ENCODE measurements at places on chromosomes 2 and 18. TPM values are rescaled to one million over a fixed set of nuclear protein-coding genes. Genes with fewer than 3 reads are reported as not detected.
A peak's percentile ranks its signal among the peaks of the same experiment; 100 is the strongest.

DNA sequence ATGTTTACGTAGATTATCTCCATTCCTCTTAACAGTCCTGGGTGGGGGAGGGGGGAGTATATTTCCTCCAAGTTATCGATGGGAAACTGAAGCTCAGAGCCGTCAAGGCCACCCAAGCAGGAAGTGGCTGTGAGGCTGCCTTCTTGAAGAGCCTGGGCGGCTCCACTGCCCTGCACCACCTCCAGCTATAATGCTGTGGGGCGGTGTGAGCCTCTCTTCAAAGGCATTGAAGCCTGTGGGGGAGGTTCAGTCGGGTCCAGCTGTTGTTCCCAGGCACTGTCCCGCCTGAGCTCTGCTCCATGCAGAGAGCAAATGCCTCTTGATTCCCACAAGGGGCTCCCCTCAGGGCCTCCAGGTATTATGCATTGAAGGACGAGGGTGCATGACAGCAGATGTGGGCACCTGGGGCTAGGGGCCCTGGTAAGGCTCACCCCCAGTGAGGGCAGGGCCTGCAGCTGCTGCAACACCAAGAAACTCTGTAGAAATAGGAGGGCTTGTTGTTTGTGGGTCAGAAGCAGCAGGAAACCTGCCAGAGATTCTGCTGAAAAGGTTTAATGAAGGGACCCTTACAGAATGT, 29.5 kb upstream of the LAPTM4A start:
- H3K27me3 ChIP-seq = no peaks in the 10 kb centered on the region
- no peaks in the 10 kb centered on the region for H3K36me3 ChIP-seq
- no peak overlapping the region for H3K27ac ChIP-seq

The CNGA3 gene
- total RNA-seq = not detected

DNA sequence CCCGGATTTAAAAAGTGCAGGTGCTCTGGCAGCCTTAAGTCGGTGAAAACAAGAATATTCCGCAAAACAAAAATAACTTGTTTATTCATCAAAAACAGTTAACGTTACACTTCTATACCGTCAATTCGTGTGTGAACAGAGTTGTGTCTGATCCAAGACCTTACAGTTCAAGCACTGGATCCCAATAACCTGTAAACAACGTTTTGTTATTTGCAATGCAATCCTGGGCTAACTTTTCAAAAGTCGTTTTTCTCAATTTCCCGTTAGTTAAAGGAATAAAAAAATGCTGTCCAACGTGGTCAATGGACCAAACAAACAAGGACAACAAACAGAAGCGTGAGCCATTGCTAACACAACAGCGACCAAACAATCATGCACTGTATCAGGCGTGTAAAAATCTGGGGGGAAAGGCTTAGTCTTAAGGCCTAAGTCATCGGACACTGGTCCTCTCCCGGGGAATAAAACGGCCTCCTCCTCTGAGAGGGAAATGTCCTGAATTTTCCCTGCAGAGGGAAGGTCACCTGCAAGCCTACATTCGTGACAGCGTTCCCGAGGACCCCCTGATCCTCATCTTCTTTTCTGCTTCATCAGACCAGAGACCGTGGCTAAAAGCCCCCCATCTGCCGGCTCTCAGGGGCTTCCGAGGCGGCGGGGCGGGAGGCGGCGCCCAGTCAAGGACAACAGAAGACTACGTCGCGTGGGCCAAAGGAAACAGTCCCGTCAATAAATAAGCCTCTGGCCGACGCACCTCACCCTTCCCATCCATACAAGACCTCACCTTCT, 490 bp downstream of the NDUFS1 start:
- no peak for DNase-seq
- H3K27ac ChIP-seq = peak overlapping the region; percentile 89
- H3K4me3 ChIP-seq = peak overlapping the region; percentile 99
- H3K4me1 ChIP-seq = peaks cover 15% of the 10 kb centered on the region
- no peaks in the 10 kb centered on the region for H3K27me3 ChIP-seq
- peaks cover 11% of the 10 kb centered on the region for H3K36me3 ChIP-seq

GRCh38 chr18:64765908-64766307, 617.0 kb upstream of the LINC00305 start:
- H3K4me3 ChIP-seq = no peak overlapping the region
- H3K27ac ChIP-seq = no peak overlapping the region
- H3K36me3 ChIP-seq = no peaks in the 10 kb centered on the region
- no peaks in the 10 kb centered on the region for H3K4me1 ChIP-seq
- H3K27me3 ChIP-seq = no peaks in the 10 kb centered on the region

The CRIM1 gene
- total RNA-seq = 10.5 TPM

DNA sequence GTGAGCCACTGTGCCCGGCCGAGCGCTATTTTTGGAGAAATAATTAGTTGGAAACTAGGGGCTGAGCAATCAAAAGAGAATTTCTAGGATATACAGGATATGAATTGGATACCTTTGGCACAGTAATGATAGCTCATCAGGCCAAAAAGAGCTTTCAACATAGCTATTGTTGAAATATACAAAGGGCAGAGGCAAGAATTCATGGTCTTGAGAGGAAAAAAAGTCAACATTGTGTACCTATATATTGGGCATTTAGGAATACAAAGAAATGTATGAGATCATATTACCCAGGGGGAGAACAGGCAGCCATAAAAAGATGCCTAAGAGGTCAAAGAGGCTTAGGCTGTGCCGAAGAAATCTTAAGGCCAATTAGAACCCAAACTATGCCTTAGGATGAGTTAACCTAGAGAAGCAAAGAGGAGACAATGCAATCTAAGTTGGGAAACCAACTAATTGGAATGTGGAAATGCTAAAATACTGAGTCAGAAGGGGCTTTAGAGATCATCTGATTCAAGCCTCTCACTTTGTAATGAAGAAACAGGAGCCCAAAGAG, 99.0 kb downstream of the RBBP8 start:
- no peak for DNase-seq
- no peak overlapping the region for H3K4me3 ChIP-seq
- no peak overlapping the region for H3K27ac ChIP-seq
- no peaks in the 10 kb centered on the region for H3K36me3 ChIP-seq
- H3K4me1 ChIP-seq = no peaks in the 10 kb centered on the region
- no peaks in the 10 kb centered on the region for H3K27me3 ChIP-seq

The TGFA gene
- total RNA-seq = 2.9 TPM

The HOXD12 gene
- not detected for total RNA-seq

GRCh38 chr18:45653090-45653489, 37.8 kb downstream of the SLC14A2 start:
- no peak for DNase-seq
- H3K36me3 ChIP-seq = no peaks in the 10 kb centered on the region
- H3K4me3 ChIP-seq = no peak overlapping the region
- peaks cover 8% of the 10 kb centered on the region for H3K4me1 ChIP-seq

- H3K4me3 ChIP-seq = no peak overlapping the region
- H3K27me3 ChIP-seq = no peaks in the 10 kb centered on the region
- no peak overlapping the region for H3K27ac ChIP-seq
- no peaks in the 10 kb centered on the region for H3K4me1 ChIP-seq
- H3K36me3 ChIP-seq = no peaks in the 10 kb centered on the region
- DNase-seq = no peak
Measured at GRCh38 chr2:203975912-203976311, 39.3 kb downstream of the ICOS start.

The AQP4 gene
- total RNA-seq = 0.42 TPM

The TUBA3E gene
- total RNA-seq = not detected

The TRIM54 gene
- total RNA-seq = not detected

DNA sequence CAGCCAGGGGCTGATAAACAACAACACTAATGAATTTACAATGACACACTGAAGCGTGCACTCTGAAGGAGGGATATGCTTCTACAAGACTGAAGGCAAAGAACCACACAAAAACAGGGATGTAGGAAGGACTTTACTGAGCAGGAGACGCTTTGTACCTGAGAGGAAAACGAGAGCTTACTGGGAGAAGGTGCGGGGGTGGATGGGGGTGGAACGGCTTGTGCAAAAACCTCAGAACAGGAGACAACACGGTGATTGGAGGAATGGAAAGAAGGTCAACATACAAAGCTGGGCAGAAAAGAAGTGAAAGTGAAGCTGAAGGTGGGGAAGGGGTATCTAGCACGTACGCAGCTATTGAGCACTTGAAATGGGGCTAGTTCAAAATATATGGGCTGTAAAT, 93.1 kb downstream of the SLC8A1 start:
- H3K27me3 ChIP-seq = no peaks in the 10 kb centered on the region
- H3K27ac ChIP-seq = no peak overlapping the region
- no peaks in the 10 kb centered on the region for H3K4me1 ChIP-seq
- no peak overlapping the region for H3K4me3 ChIP-seq

DNA sequence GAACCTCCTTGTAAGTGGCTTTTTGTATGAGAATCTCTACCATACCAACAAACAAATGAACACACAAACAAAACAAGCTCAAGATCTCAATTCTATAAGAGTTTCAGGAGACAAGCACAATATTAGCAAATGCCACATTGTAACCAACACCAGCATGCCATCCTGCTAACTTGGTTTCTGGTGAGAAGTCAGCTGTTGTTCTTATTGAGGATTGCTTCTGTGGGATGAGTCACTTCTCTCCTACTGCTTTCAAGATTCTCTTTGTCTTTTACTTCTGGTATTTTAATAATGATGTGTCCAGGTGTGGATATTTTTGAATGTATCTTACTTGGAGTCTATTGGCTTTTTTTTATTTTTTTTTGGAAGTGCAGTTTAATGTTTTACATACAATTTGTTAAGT, 131.7 kb downstream of the BCL2L11 start:
- H3K27me3 ChIP-seq = no peaks in the 10 kb centered on the region
- no peak overlapping the region for H3K4me3 ChIP-seq
- H3K36me3 ChIP-seq = no peaks in the 10 kb centered on the region
- H3K4me1 ChIP-seq = no peaks in the 10 kb centered on the region
- H3K27ac ChIP-seq = no peak overlapping the region

The UGT1A5 gene
- 1.6 TPM for total RNA-seq

DNA sequence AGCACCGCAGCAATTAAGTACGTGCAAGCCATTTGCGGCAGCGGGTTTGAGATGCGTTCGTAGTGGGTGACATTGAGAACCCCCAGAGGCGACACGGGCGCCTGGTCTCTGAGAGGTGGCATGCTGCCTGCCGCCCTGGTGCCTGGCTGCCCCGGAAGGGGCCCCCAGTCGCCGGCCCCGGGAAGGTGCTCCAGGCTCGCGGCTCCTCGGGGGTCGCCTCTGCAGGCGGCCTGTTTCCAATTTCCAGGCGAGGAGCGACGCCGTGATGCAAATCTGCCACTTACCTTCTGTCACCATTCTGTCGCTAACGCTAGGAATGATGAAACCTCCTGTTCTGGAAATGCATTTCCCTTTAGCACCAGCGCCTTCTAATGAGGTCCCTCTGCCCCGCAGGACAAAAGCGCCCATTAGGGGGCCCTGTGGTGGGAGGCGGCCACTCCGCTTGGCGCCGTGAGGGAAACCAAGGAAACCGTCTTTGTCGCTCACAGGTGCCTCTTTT, 13.0 kb downstream of the KIF5C start:
- peak overlapping the region; percentile 29 for H3K4me3 ChIP-seq
- no peaks in the 10 kb centered on the region for H3K27me3 ChIP-seq
- H3K27ac ChIP-seq = no peak overlapping the region
- H3K36me3 ChIP-seq = no peaks in the 10 kb centered on the region
- no peak for DNase-seq

DNA sequence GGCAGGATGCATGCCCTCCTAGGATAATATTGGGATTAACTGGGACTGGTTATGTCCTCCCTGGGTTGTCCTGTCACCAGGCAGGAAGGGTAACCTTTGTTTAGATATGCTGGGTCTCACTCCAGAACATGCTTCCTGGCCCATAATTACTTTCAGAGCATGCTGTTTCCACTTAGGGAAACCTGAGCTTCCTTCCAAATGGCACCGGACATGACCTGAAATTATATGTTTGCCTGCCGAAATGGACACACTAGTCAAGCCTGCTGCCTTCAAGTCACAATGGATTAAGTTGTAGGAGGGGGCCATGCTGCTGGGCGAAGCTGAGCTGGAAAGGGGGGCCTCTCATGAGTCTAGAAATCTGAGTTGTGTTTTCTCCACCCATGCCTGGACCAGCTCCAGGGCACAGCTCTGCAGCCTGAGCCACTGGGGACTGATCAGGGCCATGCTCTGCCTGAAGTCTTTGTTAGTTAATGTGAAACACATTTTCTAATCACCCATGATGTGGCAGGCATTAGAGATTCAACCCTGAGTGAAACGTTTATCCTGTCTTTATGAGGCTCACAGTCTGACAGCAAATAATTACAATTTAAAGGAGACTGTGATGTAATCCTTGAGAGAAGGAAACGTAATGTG, 273.3 kb downstream of the TNS1 start:
- H3K4me1 ChIP-seq = no peaks in the 10 kb centered on the region
- H3K27ac ChIP-seq = no peak overlapping the region
- no peaks in the 10 kb centered on the region for H3K36me3 ChIP-seq
- no peak for DNase-seq
- H3K4me3 ChIP-seq = no peak overlapping the region
- H3K27me3 ChIP-seq = no peaks in the 10 kb centered on the region

GRCh38 chr2:63699549-63699839, 110.7 kb downstream of the MDH1 start:
- H3K27me3 ChIP-seq = no peaks in the 10 kb centered on the region
- no peaks in the 10 kb centered on the region for H3K36me3 ChIP-seq
- H3K27ac ChIP-seq = peak overlapping the region; percentile 88
- DNase-seq = no peak
- no peak overlapping the region for H3K4me3 ChIP-seq

DNA sequence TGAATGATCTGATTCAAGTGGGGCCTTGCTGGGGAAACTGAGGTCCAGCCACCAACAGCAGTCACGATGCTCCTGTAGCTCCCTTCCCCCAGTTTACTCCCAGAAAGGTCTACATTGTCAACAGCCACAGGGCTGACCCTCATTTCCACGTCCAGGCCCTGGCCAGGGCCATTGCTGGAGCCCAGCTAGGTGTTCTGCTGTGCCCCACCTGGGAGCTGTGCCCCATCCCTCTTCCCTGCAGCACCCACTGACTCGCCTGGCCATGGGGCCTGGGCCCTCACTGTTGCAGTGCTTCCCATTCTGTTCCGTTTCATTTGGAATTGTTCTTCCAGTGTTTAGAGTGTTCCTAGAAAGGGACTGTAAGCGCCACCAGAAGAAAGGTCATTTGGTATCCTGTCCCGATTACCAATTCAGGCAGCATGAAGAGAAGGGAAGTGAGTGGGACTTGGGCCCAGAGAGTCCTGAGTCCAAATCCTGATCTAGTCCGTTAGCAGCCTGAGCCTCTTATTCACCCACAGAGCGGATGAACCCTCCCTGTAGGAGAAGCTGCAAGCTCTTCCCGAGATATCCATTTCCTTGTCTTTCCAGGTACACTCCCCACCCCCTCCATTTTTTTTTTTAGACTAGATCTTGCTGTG, 73.1 kb upstream of the HPCAL1 start:
- no peaks in the 10 kb centered on the region for H3K4me1 ChIP-seq
- no peaks in the 10 kb centered on the region for H3K36me3 ChIP-seq
- H3K27ac ChIP-seq = no peak overlapping the region
- no peak overlapping the region for H3K4me3 ChIP-seq
- no peaks in the 10 kb centered on the region for H3K27me3 ChIP-seq

GRCh38 chr2:203033395-203033794, 18.7 kb downstream of the NBEAL1 start:
- H3K4me3 ChIP-seq = no peak overlapping the region
- H3K36me3 ChIP-seq = peaks cover 1% of the 10 kb centered on the region
- DNase-seq = no peak
- H3K4me1 ChIP-seq = peaks cover 7% of the 10 kb centered on the region
- H3K27ac ChIP-seq = no peak overlapping the region
